Left lung (tissue), 14 donors: ENCODE measurements at places on chromosomes 12 and 14. TPM values are rescaled to one million over a fixed set of nuclear protein-coding genes. Genes with fewer than 3 reads are reported as not detected.

DNA sequence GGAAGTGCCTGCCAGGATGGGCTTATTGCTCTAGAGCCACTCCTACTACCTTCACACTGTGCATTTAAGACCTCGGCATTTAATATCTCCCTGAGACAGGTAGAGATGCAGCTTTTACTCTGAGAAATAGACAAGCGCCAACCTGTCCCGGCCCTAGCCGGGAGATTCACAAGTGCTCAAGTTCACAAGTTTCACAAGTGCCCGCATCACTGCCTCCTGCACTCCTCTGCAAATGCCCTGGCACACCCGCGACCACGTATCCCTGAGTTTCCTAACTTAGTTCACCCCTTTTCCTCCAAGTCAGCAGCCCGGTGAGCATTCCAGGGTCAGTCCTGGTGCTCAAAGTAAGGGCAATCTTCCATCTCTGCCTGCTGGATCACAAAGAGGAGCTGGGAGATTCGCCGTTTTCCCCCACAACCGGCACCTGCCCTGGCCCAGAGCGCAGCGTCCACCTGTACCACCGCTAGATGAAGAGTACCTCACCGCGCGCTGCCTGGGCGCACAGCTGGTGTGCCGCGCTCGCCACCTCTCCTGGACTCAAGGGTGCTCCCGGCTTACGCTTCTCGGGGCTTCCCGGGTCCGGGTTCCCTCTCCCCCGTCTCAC, 5.0 kb upstream of the SLC38A4 start:
- no peak for DNase-seq
- H3K4me3 ChIP-seq, result peak overlapping the region; percentile 26
- no peak overlapping the region for H3K27ac ChIP-seq
- no peaks in the 10 kb centered on the region for H3K36me3 ChIP-seq

DNA sequence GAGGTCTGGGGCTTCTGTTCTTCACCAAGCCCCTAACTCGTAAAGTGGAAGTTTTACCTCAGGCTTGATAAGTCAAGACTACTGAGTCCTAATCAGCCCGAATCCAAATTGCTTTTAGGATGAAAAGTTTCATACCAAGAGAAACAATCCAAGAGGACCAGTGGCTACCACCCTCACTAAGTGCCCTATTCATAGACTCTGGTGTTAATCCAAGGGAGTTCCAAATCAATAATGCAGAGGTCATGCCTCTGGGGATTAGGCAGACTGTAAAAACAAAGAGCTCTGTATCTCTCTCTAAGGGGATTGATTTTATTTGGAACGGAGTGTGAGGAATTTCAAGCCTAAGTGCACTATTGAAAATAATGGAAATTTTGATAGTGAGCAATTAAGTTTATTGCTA, 76.3 kb upstream of the LMNTD1 start:
- H3K36me3 ChIP-seq, result no peaks in the 10 kb centered on the region
- no peak overlapping the region for H3K4me3 ChIP-seq
- DNase-seq, result no peak
- H3K4me1 ChIP-seq, result no peaks in the 10 kb centered on the region
- H3K27me3 ChIP-seq, result no peaks in the 10 kb centered on the region

- no peak for DNase-seq
- no peak overlapping the region for H3K4me3 ChIP-seq
- no peaks in the 10 kb centered on the region for H3K27me3 ChIP-seq
- no peak overlapping the region for H3K27ac ChIP-seq
Measured at GRCh38 chr12:6559500-6559899, 3.7 kb upstream of the IFFO1 start.

DNA sequence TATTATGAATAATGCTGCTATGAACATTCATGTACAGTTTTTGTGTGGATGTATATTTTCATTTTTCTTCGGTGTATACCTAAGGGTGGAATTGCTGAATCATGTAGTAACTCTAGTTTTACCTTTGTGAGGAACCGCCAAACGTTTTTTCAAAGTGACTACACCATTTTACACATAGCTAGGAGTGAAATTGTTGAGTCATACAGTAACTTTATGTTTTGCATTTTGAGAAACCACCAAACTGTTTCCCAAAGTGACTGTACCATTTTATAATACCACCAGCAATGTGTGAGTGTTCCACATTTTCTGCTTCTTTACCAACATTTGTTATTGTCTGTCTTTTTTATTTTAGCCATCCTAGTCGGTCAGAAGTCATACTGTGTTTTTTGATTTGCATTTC, 3.1 kb upstream of the TPH2 start:
- no peak overlapping the region for H3K4me3 ChIP-seq
- no peaks in the 10 kb centered on the region for H3K36me3 ChIP-seq
- DNase-seq, result no peak
- H3K27me3 ChIP-seq, result peaks cover 9% of the 10 kb centered on the region

GRCh38 chr12:70556179-70556869, 80.9 kb downstream of the PTPRB start:
- no peak overlapping the region for H3K27ac ChIP-seq
- H3K4me3 ChIP-seq, result no peak overlapping the region
- no peaks in the 10 kb centered on the region for H3K4me1 ChIP-seq
- no peaks in the 10 kb centered on the region for H3K36me3 ChIP-seq

DNA sequence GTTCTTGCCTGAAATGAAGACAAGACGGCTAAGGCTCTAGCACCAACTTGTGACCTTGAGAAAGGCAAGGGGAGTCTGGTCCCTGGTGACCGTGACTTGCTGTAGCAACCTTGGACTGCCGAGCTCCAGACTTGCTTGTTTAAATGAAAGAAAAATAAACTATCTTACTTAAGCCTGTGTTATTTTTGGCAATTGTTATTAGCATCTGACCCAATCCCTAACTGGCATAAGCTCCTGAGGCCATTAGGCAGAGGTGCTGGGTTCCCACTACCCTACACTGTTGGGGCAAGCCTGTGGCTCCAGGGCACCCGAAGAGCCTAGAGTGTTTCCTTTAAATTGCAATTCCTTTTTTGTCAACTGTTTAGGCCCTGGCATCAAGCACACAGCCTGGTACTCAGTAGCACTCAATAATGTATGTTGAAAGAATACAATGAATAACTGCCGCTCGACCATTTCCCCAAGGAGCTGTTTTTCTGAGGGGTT, 106.9 kb upstream of the HIF1A start:
- no peak overlapping the region for H3K27ac ChIP-seq
- DNase-seq, result no peak
- no peaks in the 10 kb centered on the region for H3K27me3 ChIP-seq
- peaks cover 38% of the 10 kb centered on the region for H3K4me1 ChIP-seq
- no peak overlapping the region for H3K4me3 ChIP-seq

GRCh38 chr12:4153343-4153892, 120.1 kb upstream of the CCND2 start:
- H3K36me3 ChIP-seq, result no peaks in the 10 kb centered on the region
- DNase-seq, result no peak
- no peak overlapping the region for H3K4me3 ChIP-seq
- no peaks in the 10 kb centered on the region for H3K4me1 ChIP-seq

METAP2 gene
- total RNA-seq, result 56.3 TPM

TMBIM6 gene
- total RNA-seq, result 876 TPM

PGF gene
- total RNA-seq, result 3.4 TPM

PIK3C2G gene
- total RNA-seq, result 0.13 TPM
